ENCODE measurements at places on chromosomes 5 and 9.
A peak's percentile ranks its signal among the peaks of the same experiment; 100 is the strongest.

DNA sequence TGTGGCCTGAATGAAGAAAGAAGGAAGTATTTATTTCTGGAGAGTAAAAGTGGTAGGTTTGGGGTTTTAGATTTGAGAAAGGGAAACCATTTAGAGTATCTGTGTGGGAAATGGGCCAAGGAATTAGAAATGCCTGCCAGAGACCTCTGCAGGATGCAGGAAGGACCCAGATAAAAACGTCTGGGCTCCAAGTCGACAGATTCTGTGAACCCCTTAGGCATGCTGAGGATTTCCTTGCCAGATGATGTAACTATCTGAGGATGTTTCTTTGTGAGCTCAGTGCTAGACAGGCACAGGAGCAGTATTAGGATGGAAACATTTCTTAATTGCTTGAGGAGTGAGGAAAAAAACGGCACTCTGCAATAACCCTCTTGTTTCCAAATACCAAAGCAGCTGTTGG is 251.8 kb upstream of the DMRT1 start:
- no peak for DNase-seq

GRCh38 chr5:168030912-168031311 is 260.5 kb upstream of the WWC1 start:
- DNase-seq = no peak

GRCh38 chr5:127684726-127685467 is 18.3 kb upstream of the CCDC192 start:
- DNase-seq = no peak

GRCh38 chr5:95557841-95558240 is 2.9 kb downstream of the ARSK start:
- DNase-seq = no peak

DNA sequence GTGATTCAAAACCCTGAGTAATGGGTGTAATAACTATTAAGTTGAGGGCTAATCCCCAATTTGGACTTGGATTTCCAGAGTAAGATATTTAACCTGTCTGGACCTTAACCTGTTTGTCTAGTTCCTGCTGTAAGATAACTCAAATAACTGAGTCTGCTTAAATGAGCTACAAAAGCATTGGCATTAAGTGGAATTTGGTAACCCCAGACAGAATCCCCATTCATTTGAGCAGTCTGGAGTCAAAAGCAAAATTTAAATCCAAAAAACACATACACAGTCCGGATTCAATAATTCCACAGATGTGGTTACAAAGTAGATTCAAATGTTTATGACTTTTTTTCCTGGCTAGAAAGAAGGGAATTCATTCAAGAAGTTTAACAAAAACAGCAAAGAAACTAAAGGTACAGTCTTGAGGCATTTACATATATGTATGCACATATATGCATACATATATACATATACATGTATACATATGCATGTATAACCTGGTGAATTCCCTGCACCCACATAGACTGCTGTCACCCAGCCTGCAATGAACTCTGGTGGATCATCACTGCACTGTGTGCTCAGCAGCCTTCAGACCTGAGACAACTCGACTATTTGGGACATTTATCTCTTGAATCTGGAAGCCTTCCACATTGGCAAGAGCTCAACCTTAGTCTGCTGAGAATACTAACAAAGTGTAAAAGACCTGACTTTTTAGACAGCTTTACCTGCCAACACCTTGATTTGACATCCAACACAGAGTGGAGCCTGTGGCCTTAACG is 205.4 kb downstream of the LURAP1L start:
- no peak for DNase-seq

DNA sequence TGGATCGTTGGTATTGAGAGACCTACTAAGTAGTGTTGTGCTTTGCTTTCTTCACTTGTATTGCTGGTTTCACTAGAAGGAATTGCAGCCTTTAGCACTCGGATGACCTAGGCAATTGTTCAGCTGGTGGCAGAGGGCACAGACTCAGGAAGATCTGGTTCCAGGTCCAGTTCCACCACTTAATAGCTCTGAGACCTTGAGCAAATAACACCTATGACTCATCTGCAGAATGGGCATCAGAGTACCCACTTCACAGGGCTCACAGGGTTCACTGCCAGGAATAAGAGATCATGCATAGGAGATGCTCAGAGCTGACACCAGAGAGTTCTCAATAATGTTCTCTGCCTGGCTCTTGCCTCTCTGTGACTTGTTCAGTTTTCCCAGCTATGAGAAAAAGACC is 133.6 kb downstream of the SIL1 start:
- no peak for DNase-seq

- no peak for DNase-seq
Observed at GRCh38 chr9:110579034-110579861, at the start of gene SVEP1. Gene SVEP1, minus strand, starts transcription at chr9:110579741. Its CDS starts 198 bp downstream, at chr9:110579543.

GRCh38 chr9:88920645-88921044 is 70.6 kb upstream of the S1PR3 start:
- no peak for DNase-seq

DNA sequence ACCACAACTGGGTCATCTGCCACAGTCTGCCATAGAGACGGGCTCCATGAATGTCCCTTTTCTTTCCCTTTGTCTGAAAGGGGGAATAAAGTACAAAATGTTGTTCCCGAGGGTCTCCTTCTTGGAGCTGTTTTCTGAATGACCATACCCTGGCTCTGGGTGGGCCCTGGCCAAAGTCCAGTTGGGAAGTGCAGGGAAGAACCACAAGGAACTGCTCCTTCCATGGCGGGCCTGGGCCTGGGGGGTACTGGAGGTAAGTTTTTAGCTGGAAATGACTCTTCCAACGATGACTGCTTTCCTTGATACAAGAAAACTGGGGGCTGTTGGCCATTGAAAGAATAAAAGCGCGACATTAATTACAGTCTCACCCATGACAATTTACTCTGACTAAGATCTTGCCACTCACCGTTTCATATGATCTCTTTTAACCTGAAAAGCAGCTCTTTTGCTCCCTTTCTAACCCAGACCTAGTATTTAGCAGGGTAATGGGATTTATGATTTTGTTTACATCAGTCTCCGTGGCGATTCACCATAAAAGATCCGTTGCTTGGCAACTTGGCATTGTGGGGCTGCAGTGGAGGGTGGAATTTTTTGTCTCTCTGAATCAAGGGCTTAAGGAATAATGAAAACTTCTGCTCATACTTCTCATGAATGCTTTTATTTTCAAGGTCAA is 89.2 kb upstream of the PTCH1 start:
- DNase-seq = no peak

GRCh38 chr9:93068956-93069355 is 10.5 kb downstream of the SUSD3 start:
- no peak for DNase-seq

DNA sequence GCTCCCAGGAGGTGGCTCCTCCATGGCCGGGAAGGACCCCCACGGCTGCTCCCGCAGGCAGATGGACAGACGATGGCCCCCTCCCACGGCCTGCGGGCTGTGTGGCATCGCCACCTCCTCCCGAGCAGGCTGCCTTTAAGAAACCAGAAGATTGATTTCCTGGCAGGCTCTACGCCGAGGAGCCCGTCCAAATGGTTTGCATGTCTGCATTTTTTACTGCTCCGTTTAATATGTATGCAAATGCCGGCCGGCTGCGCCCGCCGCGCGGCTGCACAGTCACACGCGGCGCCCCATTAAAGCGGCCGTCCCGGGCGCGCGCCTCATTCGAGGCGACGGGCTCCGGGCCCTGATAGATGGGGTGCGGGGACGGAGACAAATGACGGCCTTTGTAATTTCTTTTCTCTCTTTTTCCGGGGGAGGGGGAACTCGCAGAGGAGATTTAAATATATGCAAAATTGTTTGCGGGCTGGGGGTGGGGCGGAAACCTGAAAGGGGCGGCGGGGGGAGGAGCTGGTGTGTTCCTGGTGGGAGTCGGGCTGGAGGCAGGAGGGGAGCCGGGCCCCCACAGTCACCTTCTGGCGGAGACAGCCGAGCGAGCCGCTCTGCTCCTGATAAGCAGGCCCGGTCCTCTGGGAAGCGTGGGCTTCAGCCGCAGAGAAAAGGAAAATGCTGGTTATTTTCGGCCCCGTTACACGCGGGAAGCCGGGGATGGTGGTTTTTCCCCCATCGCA is 158.7 kb upstream of the IER5L start:
- DNase-seq = peak; percentile 46

- DNase-seq = no peak
Observed at GRCh38 chr5:128300181-128300580, 216.6 kb downstream of the SLC12A2 start.

DNA sequence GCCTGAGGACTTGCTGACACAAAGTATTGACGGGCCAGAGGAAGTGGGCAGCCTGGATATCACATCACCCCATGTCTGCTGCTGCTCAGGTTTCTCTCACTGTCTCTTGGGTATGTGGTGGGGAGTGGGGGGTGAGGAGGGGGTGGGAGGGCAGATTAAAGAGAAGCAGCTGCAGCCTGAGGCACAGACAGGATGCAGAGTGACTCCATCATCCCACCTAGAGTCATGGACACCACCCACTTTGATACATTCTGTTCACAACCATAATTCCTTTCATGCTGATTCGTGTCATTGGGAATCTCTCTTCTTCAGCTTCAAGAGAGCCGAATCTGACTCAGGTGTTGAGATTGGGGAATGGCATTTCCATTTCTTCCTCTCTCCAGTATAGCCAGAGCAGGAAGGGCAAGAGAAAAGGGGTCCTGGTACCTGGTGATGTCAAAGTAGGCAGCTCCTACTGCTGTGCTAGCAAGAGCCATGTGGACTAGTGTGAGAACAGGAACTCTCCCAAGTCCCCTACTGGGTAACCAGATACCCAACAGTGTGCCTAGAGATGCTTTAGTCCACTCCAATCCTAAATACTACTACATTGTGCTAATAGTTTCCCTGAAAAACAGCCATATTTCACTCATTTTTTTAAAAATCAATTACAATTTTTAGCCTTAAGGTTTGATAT is 22.4 kb downstream of the GRAMD2B start:
- DNase-seq = no peak

- DNase-seq = no peak
Observed at GRCh38 chr5:73812457-73812856, 186.5 kb downstream of the ARHGEF28 start.

DNA sequence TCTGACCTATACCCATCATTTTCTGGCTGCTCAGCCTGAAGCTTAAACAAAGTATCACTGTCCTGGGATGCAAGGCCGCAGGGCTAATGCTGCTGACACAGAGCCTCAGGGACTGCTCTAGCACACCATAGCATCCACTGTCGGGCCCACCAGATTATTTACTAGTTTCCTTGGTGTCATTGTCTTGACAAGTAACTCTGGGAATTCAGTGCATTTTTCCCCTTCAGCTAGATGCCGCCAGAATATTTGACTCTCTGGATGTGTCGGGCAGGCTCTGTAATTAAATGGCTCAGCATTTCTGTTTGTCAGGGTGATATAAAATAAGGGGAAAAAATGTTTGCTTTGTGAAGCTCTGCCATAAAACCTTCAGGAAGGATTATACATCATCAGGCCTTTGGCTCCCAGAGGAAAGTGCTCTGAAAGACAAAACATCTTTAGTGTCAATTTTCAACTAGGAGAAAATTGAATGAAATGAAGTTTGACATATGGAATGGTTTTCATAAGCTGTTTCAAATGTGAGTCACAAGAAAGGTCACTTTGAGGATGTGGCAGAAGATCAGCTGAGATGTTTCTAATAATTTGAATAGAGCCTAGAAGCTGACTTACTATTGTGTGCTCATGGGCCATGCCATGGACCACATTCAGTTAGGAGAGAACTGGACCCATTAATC is 350.1 kb downstream of the TMEM232 start:
- DNase-seq = no peak

GRCh38 chr5:55470282-55470681 is 64.5 kb downstream of the PLPP1 start:
- DNase-seq = no peak

GRCh38 chr9:99405359-99405758 is 183.3 kb downstream of the SEC61B start:
- DNase-seq = no peak

GRCh38 chr9:113360242-113360842 is 11.0 kb downstream of the BSPRY start:
- DNase-seq = no peak

DNA sequence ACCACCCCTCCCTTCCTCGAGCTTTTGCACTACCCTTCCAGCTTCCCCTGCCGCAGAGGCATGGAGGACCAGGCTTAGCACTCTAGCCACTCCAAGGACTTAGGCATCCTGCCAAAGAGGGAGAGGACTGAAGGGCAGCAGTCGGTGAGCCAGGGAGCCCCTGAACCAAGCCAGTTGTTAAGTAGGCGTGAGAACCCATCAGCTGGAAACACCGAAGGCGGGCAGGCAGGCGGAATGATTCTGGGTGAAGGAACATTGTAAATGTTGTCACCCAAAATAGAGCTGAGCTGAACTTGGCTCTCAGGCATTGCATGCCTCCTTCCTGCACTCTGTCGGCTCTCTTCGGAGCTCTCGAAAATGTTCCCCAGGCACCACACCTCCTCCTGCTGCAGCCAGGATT is 42.8 kb downstream of the NRG2 start:
- DNase-seq = no peak

DNA sequence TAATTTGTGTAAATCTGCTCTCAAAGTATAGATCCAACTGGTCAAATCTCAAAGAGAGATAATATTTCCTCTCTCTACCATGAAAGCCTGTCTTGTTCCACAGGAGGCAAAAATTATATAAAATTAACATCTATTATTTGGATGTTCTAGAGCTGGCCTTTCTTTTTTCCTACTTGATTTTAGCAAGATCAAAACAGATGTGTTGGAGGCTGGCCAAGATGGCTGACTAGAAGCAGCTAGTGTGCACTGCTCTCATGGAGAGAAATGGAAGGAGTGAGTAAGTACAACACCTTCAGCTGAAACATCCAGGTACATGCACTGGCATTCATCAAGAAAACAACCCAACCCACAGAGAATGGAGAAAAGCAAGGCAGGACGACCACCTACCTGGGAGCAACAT is 298.6 kb upstream of the SLC24A2 start:
- DNase-seq = no peak

GRCh38 chr9:77679088-77679487 is 31.0 kb upstream of the GNA14 start:
- DNase-seq = no peak

DNA sequence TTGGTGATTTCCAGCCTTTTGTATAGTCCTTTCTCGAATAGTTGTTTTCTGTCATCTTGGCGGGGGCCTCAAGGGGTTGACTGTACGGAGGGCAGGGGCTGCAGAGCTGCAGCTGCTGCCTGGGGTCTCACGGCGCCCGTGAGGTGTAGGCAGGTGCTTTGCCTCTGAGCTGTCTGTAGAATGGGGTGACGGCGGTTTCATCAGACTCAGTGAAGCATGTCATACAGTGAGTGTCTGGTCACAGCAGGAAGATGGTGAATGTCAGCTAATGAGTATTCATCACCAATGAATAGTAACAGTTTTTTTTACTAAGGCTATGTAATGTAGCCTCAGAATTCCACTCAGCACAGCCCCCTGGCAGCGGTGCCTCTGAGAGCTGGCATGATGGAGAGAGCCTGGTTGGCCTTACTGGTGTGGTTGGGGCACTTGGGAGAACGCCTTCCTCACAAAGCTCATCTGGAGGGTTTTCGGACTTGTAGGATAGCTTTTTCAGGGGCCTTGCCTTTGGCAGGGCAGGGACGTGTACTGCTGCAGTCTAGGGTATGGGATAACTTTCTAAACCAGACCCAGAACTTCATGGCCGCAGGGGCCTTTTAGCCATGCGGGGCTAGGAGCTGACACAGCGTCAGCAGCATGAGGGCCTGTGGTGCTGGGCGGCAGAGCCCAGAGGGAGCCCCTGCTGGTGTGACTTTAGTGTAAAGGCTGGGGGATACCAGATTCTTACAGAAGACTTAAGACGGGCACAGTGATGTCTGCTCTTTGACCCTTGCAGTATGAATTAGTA is 15.0 kb downstream of the TENT4A start:
- peak; percentile 68 for DNase-seq
